Left colon (tissue), 2 donors: ENCODE measurements at places on chromosomes 3 and 15. TPM values are rescaled to one million over a fixed set of nuclear protein-coding genes. Genes with fewer than 3 reads are reported as not detected.

DNA sequence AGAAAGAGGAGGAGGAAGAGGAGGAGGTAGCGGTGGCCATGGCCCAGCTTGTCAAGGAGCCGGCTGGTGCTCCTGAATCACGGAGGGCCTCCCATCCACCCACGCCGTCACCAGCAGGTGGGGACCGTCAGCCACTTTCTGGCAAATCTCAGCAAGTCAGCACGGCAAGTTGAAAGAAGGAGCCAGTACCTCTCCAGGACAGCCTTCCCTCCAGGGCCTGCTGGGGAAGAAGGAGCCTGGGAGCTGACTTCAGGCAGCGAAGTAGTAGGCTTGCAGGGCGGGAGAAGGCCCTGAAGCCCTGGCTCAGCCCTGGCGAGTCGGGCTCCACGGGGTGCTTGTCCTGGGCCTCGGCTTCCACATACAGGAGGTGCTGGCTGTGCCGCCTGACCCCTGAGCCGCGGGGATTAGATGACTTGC is 99.2 kb upstream of the TRPM1 start:
- DNase-seq, result peak; percentile 87

- DNase-seq, result no peak
Observed at GRCh38 chr3:170852324-170852723, 17.7 kb downstream of the RPL22L1 start.

- DNase-seq, result no peak
Observed at GRCh38 chr15:80110920-80111319, 41.9 kb upstream of the FAH start.

The RETNLB gene
- total RNA-seq, result 58.5 TPM

The LYZL4 gene
- not detected for total RNA-seq

GRCh38 chr3:32781211-32781968 is 36.4 kb upstream of the TRIM71 start:
- peak; percentile 57 for DNase-seq

DNA sequence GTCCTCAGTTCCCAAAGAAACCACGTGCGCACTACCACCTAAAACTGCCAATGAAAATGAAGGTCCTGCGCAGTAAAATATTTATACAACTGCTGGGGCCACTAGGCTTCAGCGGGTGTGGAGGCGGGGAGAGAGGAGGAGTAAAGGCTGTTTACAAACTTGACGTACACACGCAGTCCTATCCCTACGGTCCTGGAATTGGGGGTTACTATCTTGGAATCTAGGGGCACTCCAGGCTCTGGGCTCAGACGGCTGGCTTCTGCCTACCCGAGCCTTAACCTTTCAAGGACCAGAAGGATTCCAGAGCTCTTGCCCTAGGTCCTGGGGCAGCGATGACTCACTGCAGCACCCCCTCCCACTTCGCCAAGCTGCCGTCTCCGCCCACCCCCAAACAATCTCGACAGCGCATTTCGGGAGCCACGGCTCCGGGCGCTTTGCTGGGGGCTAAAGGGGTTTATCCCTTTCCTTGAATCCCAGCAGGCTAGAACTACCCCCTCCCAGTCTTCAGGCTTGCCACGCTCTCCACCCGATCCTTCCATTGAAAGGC is 3.0 kb downstream of the ADAMTS9 start:
- DNase-seq, result peak; percentile 23

DNA sequence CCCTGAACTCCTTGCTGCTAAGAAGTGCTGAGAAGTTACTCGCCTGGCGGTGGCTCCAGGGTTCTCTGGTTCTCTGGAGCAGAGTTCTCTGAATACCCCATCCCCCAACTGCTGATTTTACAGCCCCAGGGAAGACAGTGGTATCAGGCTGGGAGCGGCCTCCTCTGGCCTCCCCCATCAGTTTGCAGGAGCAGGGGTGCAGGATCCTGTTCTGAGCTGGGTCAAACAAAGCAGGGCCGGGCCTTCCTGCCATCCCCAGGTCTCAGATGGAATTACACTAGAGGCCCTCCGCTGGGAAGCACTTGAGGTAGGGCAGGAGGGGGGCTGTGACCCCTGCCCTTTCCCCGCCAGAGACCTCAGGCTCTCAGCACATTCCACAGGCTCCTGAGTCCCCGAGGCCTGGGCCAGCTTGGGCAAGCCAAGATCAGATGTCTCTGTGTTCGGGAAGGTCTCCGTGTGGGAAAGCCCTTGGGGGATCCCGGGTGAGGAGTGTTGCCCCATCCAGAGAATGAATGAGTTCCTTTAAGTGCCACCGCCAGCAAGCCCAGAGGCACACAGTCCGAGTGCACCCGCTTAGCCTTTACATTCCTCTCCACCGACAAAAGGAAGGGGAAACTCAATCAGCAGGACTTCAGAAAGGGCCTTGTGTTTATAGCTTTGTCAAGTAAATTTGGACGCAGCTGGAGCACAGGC is 149.9 kb downstream of the LRRK1 start:
- no peak for DNase-seq

GRCh38 chr15:69909719-69910444 is 187.8 kb downstream of the TLE3 start:
- DNase-seq, result no peak

- DNase-seq, result no peak
Observed at GRCh38 chr3:30682434-30683155, 76.2 kb downstream of the TGFBR2 start.

The C2CD4A gene
- 1.1 TPM for total RNA-seq

DNA sequence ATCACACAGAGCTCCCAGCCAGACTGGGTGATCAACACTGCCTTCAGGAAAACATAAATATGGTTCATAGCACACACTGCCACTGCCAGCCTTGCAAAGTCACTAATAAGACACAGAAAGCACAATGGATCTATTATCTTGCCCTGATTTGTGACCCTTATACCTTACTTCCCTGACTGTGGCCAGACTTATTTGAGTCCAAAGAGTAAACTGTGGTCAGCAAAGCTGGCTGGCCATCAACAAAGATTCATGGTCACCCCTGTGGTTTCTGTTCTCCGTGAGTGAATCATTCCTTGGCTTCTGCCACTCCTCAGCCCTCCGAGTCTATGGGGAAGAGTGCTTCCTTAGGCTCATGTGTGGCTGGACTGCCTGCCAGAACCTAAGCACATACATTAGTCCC is 437.7 kb downstream of the RAP2B start:
- no peak for DNase-seq

GRCh38 chr3:183579967-183580900 is 24.7 kb upstream of the KLHL6 start:
- no peak for DNase-seq

The ANKUB1 gene
- total RNA-seq, result not detected

- no peak for DNase-seq
Observed at GRCh38 chr15:85759376-85759775, 35.3 kb downstream of the KLHL25 start.

- DNase-seq, result peak; percentile 84
Observed at GRCh38 chr15:40769274-40770146, at the start of gene C15orf62. TSS of gene C15orf62 (plus strand) at chr15:40769980. CDS start at chr15:40770496, 516 bp downstream.

- DNase-seq, result no peak
Observed at GRCh38 chr3:169657351-169658124, 6.0 kb downstream of the MECOM start.

The SOX2 gene
- 0.21 TPM for total RNA-seq

The WDR93 gene
- not detected for total RNA-seq

DNA sequence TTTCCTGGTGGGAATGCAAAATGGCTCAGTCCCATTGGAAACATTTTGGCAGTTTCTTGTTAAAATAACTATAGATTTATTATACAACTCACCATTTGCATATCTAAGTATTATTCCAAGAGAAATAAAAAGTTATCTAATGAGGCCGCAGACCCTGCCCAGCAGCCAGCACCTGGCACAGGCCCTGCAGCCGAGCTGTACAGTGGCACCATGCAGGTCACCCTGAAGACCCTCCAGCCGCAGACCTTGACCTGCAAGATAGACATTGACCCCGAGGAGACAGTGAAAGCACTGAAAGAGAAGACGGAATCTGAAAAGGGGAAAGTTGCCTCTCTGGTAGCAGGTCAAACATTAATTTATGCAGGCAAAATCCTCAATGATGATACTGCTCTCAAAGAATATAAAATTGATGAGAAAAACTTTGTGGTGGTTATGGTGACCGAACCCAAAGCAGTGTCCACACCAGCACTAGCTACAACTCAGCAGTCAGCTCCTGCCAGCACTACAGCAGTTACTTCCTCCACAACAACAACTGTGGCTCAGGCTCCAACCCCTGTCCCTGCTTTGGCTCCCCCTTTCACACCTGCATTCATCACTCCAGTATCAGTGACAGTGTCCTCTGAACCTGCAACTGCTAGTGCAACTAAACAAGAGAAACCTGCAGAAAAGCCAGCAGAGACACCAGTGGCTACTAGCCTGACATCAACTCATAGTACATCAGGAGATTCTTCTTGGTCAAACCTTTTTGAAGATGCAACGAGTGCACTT is 113.5 kb upstream of the SATB1 start:
- no peak for DNase-seq

- DNase-seq, result no peak
Observed at GRCh38 chr15:43872416-43873020, 45.7 kb downstream of the WDR76 start.

The SAMD7 gene
- not detected for total RNA-seq

DNA sequence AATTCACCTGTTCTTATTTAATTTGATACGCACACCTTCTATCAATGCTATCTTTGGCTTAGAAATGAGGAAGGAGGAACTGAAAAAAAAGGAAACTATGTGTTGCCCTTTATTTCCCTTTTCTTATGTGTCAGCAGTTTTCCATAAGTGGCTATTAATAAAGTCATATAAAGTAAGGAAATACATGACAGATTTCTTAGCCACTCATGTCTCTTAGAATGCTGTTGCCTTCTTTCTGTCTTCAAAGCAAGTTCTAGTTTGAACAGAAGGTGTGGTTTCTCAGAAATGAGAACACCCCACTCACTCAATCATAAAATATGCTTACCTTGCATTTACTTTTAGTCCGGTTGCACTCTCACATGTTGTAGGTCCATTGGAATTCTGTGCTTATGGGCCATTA is 640.5 kb upstream of the GRM7 start:
- DNase-seq, result no peak

The AHSG gene
- not detected for total RNA-seq

DNA sequence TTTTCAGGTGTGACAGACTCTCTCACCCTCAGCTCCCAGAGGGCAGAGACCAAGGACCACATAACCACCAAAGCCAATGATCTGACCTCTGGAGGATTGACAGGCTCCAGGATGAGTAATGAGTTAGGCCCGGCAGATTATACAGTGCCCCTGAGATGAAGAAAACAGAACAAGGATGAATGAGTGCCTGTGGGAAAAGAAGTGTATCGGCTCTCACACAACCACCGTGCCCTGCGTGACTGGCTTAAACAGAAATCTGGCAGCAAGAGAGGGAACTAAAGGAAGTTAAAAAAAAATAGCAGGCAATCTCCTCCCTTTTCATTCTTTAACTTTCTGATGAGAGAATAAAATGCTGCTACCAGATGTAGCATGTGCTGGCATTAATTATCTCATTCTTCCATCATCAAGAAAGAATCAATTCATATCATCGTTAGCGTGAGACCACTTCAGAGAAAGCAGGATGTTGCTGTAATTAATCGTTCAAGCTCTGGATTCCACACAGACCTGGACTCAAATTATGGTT is 227.5 kb upstream of the COL8A1 start:
- DNase-seq, result no peak

DNA sequence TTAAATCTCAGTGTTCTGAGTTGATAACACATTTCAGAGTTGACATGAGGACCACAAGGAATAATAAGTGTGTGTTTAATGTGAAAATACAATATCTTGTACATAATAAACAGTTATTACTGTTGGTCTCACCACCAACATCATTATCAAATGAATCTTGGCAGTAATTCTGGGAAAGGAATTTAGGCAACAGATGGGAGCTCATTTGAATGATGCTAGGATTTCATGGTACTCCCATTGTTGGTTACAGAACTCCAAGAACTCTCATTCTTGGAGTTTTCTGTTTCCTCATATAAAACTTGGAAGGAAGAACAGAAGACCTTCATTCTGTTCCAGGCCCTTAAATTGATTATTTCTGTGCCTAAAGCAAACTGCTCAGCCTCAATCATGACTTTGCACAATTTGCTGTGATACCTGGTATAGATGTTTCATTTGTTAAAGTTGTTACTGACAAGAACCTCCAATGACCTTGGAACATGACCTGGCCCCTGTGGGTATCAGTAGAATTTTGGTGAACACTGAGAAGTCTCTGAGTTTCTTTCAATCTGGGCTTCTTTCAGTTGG is 385.8 kb downstream of the LPP start:
- no peak for DNase-seq

The MESP2 gene
- 1.0 TPM for total RNA-seq

GRCh38 chr15:55588070-55588814 is at the start of gene PYGO1:
TSS of gene PYGO1 (minus strand) at chr15:55588345. CDS start at chr15:55587883, 462 bp downstream.
- peak; percentile 31 for DNase-seq

GRCh38 chr15:74837482-74838136 is 5.3 kb downstream of the ULK3 start:
- DNase-seq, result no peak

DNA sequence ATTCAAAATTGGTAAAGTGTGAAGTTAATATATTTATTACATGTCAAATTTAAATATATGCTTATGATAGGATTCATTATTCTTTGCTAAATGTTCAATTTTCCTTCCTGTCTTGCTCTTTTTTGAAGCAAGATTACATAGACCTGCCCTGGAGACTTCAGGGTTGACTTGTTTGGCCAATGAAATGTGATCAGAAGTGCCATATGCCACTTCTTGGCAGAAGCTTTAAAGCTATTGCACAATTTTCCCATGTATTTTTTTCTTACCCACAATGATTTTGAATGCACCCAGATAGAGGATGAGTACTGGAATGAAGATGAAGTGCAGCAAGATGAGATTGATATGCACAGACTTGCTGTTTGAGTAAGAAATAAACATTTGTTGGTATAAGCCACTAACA is 406.3 kb upstream of the BCHE start:
- DNase-seq, result no peak

GRCh38 chr3:59289831-59290230 is 240.0 kb upstream of the CFAP20DC start:
- no peak for DNase-seq

DNA sequence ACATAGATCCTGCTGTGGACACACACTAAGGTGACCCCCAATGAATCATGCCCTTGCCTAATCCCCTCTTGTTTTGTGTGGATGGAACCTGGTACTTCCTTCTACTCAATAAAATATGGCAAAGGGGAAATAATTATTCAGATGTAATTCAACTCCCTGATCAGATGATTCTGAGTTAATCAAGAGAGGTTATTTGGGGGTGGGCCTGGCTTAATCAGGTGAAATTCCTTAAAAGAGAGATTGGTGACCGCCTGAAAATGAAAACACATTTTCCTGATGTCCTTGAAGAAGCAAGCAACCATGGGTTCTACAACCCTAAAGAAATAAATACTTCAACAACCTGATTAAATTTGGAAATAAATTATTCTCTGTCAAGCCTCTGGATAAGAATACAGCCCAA is 8.3 kb upstream of the SLITRK3 start:
- DNase-seq, result no peak

The SCAMP2 gene
- total RNA-seq, result 188 TPM

DNA sequence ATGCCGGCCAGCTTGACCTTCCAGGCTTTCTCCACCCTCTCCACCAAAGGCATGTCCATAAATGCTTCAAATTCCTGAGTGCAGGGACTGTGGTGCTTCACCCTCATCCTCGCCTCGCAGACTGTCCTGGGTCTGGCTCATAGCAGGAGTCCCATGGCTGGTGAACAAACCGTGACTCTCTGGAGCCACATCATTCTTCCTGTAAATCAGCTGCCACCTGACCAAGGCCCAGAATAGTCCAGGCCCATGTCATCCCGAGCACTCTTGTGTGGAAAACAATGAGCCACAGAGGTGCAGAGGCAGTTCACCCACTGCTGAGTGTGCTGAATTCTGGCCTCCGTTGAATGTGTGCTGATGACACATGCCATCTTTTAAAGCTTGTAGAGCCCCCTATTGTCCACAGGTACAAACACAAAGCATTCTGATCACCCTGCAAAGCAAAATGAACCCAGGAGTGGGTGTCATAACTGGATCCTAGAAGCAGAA is 68.6 kb downstream of the ABHD5 start:
- DNase-seq, result no peak

The CRABP1 gene
- total RNA-seq, result 1.5 TPM
